ENCODE measurements at places on chromosomes 7 and 10. TPM values are rescaled to one million over a fixed set of nuclear protein-coding genes. Genes with fewer than 3 reads are reported as not detected.
A peak's percentile ranks its signal among the peaks of the same experiment; 100 is the strongest.

DNA sequence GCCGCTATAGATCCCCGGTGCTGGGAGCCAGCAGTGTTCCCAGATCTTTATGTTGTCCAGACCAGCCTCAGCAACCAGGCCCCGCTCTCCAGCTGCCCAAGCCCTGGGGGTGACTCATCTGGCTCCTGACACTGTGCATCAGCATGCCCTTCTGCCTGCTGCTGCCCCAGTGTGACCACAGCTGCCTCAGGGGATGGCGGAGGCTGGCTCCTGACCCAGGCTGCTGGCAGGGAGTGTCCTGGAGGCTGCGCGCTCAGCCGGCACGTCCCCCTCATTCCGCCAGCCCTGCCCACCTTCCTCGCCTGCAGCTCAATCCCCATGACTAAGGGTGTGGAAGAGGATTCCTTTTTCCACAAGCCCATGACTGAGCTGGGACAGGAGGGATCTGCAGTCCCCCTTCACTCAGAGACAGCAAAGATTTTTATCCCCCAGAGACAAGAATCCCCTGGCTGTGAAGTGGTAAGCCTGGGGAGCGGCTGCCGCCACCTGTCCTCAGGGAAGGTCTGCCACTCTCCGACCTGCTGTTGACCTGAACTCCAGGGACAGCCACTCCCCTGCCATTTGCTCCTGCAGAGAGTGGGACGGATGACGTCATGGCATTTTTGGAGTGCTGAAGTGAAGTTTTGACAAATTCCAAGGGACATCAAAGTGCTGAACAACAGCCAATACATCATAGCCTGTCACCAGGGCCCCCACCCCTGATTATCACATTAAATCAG lies 182.8 kb upstream of the BMPER start:
- no peaks in the 10 kb centered on the region for H3K27me3 ChIP-seq
- H3K4me3 ChIP-seq = no peak overlapping the region
- no peak overlapping the region for H3K27ac ChIP-seq
- H3K36me3 ChIP-seq = no peaks in the 10 kb centered on the region
- DNase-seq = peak; percentile 72

DNA sequence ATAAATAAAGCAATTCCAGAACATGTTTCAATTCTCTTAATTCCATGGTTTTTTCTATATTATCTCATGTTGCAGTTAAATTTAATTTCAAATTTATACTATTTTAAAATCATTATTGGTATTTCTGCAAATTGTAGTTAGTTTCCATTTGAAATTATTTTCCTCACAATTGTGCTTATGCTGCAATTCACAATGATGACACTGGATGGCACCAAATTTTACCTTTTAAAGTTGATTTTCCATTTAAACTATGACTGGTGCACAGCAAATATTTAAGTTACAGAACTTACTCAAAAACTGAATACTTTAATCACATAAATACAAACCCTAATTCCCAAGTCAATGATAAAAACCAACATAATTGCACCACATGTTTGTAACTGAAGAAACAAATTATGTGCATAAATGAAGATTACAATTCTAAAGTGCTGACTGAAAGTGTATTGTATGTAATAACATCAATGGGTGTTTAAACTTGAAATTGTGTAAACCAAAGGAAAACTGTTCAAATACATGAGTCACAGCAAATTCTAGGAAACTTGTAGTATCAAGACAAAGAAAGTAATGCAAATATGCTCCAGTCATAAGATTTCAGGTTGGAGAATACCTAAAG lies 75.3 kb upstream of the AASS start:
- H3K27me3 ChIP-seq = no peaks in the 10 kb centered on the region
- no peak overlapping the region for H3K4me3 ChIP-seq
- no peaks in the 10 kb centered on the region for H3K4me1 ChIP-seq
- no peaks in the 10 kb centered on the region for H3K36me3 ChIP-seq
- H3K27ac ChIP-seq = no peak overlapping the region
- DNase-seq = no peak

DNA sequence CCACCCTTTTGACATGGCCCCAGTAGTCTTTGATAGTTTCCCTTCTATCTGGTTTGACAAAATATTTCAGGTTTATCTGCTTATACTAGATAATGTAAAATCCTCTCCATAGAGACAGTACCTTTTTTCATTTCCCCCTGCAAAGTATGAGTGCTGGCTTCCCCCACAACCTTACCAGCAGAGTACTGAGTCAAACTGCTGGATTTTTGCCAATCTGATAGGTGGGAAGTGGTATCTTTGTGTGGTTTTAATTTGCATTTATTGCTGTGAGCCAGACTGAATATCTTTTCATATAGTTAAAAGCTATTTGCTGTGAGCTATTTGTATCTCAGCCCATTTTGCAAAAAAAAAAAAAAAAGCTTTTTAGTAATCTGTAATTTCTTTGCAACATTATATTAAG lies 32.1 kb upstream of the HECTD2 start:
- no peaks in the 10 kb centered on the region for H3K4me1 ChIP-seq
- DNase-seq = peak; percentile 89

CRPPA gene
- total RNA-seq = 1.5 TPM

FZD1 gene
- total RNA-seq = 12.6 TPM

COBL gene
- 0.26 TPM for total RNA-seq

- no peaks in the 10 kb centered on the region for H3K36me3 ChIP-seq
- DNase-seq = no peak
- H3K27me3 ChIP-seq = no peaks in the 10 kb centered on the region
- H3K27ac ChIP-seq = no peak overlapping the region
- H3K4me1 ChIP-seq = no peaks in the 10 kb centered on the region
Observed at GRCh38 chr10:35289198-35289597, 47.1 kb upstream of the CCNY start.

TLX1 gene
- not detected for total RNA-seq

ANXA8L1 gene
- total RNA-seq = not detected

DNA sequence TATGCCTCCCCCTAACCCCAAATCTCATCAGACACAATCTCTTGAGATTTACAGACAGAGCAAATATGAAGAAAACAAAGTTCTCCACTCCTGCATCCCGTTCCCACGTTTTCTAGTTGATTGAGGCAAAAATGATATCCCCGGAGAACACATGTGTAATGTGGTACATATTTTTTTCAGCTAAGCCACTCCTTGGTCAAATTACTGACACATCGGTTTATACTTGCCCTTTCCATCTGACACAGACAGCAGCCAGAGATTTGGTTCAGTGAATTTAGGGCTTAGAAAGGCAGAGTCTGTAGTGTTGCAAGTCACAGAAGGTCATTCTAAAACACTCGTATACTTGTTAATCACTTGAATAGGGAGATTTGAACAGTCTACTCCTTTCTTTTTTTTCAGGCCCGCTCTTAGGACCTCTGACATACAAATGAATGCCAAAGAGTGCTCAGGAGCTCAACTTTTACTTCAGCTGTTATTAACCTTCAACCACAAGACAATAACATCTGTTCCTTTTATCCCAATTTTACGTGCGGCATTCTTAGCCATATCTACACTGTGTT lies 1.8 kb upstream of the DDX50 start:
- no peaks in the 10 kb centered on the region for H3K27me3 ChIP-seq
- no peak for DNase-seq
- H3K4me3 ChIP-seq = no peak overlapping the region
- no peaks in the 10 kb centered on the region for H3K36me3 ChIP-seq
- no peak overlapping the region for H3K27ac ChIP-seq

WIPF3 gene
- total RNA-seq = 0.33 TPM

DNA sequence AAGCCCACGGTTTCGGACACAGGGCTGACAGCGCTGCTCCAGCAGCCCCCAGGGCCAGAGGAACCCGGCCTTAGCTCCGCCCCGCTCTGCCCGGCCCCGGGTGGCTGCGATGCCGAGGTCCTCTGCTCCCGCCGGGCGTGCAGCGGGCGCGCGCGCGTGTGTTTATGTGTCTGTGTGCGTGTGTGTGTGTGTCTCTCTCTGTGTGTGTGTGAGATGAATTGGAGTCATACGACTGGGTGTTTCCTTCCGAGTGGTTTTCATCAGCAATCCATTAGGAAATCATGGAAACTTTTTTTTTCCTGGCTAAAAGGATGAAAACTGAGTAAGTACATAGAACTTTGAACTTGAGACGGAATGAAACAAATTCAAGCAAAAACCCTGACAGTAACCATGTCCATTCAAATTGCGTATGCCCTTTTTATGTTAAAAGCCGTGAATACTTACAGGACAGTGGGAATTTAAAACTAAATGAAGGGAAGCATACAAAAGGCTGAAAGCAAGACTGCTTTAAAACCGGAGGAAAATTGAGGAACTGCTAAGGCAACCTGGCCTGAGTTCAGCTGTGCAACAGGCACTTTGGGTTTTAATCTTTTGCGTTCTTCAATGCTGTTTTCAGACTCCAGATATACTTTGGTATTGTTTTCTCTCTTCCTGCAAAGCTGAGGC lies at the start of gene CPED1:
Gene CPED1, plus strand, starts transcription at position 121 of the 666 bp plus-strand sequence. CDS start 911 bp downstream, outside the sequence.
- peaks cover 5% of the 10 kb centered on the region for H3K4me1 ChIP-seq
- no peaks in the 10 kb centered on the region for H3K27me3 ChIP-seq
- H3K4me3 ChIP-seq = peak within 1 kb of the TSS; percentile 98
- H3K36me3 ChIP-seq = no peaks in the 10 kb centered on the region

- DNase-seq = peak; percentile 82
- peaks cover 42% of the 10 kb centered on the region for H3K4me1 ChIP-seq
Observed at GRCh38 chr7:5689118-5689517, 92.3 kb downstream of the RNF216 start.

MRC1 gene
- not detected for total RNA-seq

DNA sequence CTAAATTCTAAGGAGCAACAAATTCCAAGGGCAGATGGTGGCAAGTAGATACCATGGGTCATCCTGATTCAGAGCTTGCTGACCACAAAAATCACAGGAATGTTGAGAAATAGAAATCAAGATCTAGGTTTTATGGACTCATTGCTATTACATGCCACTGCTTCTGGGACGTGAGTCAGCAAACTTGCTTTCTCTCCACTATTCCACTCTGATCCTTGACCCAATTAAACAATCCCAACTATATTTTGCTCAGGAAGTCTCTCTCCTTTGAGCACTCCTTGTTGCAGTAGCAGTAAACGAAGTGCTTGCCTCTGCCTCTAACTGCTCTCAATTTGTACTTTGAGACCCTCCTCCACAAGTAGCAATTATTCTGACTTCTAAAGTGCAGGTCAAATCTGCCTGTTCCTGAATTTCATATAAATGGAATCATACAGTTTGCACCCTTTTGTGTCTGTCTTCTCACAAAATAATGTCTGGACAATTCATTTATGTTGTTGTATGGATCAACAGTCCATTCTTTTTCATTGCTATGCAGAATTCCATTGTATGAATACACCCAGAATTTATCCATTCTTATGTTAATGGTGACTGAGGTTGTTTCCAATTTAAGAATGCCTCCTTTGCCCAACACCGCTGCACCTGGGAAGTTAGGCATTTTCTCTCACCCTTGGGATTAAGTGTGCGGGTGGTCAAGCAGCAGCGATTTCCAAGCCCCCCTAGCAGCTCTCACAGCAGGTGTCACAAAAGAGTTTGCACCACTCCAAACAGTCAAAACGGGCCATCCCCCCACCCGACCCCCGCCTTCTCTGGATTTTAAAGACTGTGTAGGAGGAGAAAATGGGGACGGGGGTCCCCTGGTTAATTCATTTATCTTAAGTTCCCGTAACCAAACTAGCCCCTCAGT lies 35.9 kb downstream of the ACSM6 start:
- H3K27me3 ChIP-seq = no peaks in the 10 kb centered on the region
- peak overlapping the region; percentile 86 for H3K27ac ChIP-seq
- peak; percentile 94 for DNase-seq
- H3K36me3 ChIP-seq = peaks cover 4% of the 10 kb centered on the region
- no peak overlapping the region for H3K4me3 ChIP-seq
- peaks cover 9% of the 10 kb centered on the region for H3K4me1 ChIP-seq

ZNF485 gene
- 3.5 TPM for total RNA-seq

DNA sequence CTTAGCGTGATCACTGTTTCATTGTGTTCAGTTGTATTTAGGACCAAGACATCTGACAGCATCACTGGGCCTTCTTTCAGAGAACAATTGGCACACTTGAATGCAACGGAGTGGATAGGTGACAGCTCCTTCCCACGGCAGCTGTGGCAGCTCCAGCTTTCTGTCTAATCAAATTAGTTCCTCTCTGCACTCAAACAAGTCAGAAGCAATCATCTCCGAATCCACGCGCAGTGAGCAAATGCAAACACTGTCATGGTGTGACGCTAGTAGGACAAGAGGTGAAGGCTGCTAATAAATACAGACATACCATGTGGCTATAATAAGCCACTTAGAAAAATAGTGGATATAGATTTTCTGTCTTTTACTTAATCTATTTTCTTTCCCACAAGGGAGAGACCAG lies 542.4 kb downstream of the ACTR3B start:
- H3K36me3 ChIP-seq = no peaks in the 10 kb centered on the region
- H3K27me3 ChIP-seq = no peaks in the 10 kb centered on the region
- no peak overlapping the region for H3K4me3 ChIP-seq
- H3K4me1 ChIP-seq = no peaks in the 10 kb centered on the region
- H3K27ac ChIP-seq = no peak overlapping the region

GRCh38 chr7:69739190-69739589 lies 140.9 kb downstream of the AUTS2 start:
- no peak overlapping the region for H3K4me3 ChIP-seq
- H3K4me1 ChIP-seq = no peaks in the 10 kb centered on the region
- peak; percentile 43 for DNase-seq
- no peaks in the 10 kb centered on the region for H3K27me3 ChIP-seq
- H3K36me3 ChIP-seq = no peaks in the 10 kb centered on the region

DNA sequence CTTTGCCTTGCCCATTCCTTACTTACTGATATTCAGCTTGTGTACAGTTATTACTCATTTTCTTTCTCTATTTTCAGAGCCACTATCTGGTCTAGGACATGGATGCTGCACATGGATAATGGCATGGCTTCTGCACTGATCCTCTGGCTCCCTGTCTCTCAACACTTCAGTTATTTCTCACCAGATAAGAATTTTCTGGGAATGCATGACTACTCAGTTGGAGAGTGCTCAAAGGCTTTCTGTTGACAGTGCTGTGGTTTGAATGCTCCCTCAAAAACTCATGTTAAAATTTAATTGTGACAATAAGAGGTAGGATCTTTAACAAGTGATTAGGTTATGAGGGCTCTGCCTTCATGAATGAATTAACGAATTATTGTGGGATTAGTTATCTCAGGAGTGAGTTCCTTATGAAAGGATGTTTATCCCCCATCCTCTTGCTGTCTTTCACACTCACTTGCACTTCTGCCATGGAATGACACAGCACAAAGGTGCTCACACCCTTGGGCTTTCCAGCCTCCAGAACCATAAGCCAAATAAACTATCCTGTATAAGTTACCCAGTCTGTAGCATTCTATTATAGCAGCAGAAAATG lies 16.1 kb upstream of the PIK3CG start:
- H3K4me3 ChIP-seq = no peak overlapping the region
- peaks cover 7% of the 10 kb centered on the region for H3K4me1 ChIP-seq
- H3K27me3 ChIP-seq = no peaks in the 10 kb centered on the region

DNA sequence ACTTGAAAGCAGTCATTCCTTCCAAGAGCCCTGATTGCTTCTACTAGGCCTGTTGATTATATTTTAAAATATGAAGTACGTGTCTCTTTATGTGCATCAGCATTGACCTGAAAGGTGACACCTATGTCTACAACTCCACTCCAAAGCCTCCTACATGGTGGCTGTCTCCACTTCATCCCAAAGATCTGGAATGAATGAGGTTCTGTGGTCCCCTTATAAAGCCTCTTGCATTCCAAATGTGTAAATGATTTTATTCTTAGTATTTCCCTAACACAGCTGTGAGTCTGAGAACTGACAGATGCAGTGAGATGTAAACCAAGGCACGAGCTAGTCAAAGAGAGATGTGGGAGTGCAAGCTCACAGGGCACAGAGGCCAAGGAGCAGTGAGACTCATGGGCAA lies 176.0 kb upstream of the SVIL start:
- no peaks in the 10 kb centered on the region for H3K36me3 ChIP-seq
- no peaks in the 10 kb centered on the region for H3K27me3 ChIP-seq
- peak overlapping the region; percentile 31 for H3K27ac ChIP-seq
- H3K4me3 ChIP-seq = no peak overlapping the region
- no peak for DNase-seq
- peaks cover 23% of the 10 kb centered on the region for H3K4me1 ChIP-seq

POU6F2 gene
- total RNA-seq = under 0.01 TPM

- DNase-seq = peak; percentile 16
- H3K4me3 ChIP-seq = peak overlapping the region; percentile 20
- no peaks in the 10 kb centered on the region for H3K27me3 ChIP-seq
Observed at GRCh38 chr7:64876792-64877713, 26.0 kb upstream of the ZNF273 start.

All from fibroblast of lung (primary cell).